ENCODE measurements at places on chromosomes 2 and 18. TPM values are rescaled to one million over a fixed set of nuclear protein-coding genes. Genes with fewer than 3 reads are reported as not detected.

DNA sequence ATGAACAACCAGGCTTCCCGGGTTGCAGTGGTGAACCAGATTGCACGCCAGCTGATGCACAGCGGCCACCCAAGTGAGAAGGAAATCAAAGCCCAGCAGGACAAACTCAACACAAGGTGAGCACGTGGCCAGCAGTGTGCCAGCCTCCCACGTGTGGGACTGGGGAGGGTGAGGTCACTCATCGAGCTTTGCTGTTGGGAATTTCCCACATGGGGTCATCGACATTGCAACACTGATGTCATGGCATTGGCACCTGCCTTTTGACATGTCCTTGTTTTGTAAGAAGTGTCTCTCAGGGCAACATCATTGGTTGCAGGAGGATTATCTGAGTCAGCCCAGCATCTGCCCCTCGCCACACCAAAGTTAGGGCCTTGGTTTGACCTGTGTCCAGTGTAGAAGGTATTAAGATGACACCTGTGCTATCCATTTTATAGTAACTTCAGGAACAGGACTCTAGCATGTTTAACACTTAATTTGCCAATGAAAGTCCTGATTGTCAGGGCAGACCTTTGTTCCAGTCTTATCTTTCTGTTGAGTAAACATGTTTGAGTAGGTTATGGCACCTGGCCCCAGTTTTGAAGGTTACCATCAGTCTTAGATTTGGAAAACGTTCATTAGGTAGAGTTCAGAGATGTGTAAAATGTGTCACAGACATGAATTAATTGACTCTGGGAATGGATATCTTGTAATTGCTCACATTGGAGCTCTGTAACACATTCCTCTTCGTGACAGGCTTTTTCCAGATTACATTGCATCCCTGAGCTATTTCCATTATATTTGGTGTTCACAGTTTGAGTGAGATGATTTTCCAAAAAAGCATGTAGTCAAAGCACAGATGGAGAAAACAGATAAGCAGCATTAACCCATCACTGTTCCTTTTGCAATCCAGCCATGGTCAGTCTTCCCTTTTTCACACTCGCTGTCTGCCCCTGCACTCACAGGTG, 93.3 kb upstream of the EML6 start:
- DNase-seq, result peak; percentile 81
- H3K4me3 ChIP-seq, result no peak overlapping the region
- peak overlapping the region; percentile 54 for H3K27ac ChIP-seq
- H3K27me3 ChIP-seq, result no peaks in the 10 kb centered on the region

- no peaks in the 10 kb centered on the region for H3K4me1 ChIP-seq
- H3K36me3 ChIP-seq, result no peaks in the 10 kb centered on the region
- H3K4me3 ChIP-seq, result no peak overlapping the region
- H3K27me3 ChIP-seq, result no peaks in the 10 kb centered on the region
- no peak overlapping the region for H3K27ac ChIP-seq
Measured at GRCh38 chr2:184692141-184692734, 93.9 kb downstream of the ZNF804A start.

- no peak for DNase-seq
- H3K36me3 ChIP-seq, result no peaks in the 10 kb centered on the region
- H3K27ac ChIP-seq, result no peak overlapping the region
- H3K4me3 ChIP-seq, result no peak overlapping the region
Measured at GRCh38 chr2:154193246-154193645, 321.5 kb downstream of the GALNT13 start.

DNA sequence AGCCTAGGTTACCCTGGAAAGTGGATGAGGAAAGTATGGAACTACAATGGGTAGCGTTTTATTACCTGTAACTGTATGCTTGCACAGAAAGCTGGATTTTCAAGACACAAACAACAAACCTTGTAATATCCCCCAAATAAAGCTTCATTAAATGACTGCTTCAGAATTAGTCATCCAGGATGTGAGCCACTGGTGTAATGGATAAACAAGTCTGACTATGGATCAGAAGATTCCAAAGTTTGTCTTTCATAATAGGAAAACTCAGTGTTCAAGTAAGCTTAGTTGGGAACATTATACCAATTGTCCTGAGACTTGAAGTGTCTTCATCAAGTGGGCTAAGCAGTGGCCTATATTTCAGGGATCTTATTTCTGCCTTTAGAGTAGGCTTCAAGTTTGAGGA, 518.8 kb downstream of the LRP1B start:
- no peaks in the 10 kb centered on the region for H3K36me3 ChIP-seq
- H3K4me3 ChIP-seq, result no peak overlapping the region
- no peak for DNase-seq
- H3K4me1 ChIP-seq, result no peaks in the 10 kb centered on the region

RNF152 gene
- 0.08 TPM for polyA plus RNA-seq

- H3K4me3 ChIP-seq, result no peak overlapping the region
- H3K27me3 ChIP-seq, result no peaks in the 10 kb centered on the region
- H3K36me3 ChIP-seq, result no peaks in the 10 kb centered on the region
- no peaks in the 10 kb centered on the region for H3K4me1 ChIP-seq
Measured at GRCh38 chr2:34332813-34333212, 733.7 kb upstream of the FAM98A start.

Data from HepG2 (cell line).